ENCODE measurements at places on chromosomes 5 and 9.

DNA sequence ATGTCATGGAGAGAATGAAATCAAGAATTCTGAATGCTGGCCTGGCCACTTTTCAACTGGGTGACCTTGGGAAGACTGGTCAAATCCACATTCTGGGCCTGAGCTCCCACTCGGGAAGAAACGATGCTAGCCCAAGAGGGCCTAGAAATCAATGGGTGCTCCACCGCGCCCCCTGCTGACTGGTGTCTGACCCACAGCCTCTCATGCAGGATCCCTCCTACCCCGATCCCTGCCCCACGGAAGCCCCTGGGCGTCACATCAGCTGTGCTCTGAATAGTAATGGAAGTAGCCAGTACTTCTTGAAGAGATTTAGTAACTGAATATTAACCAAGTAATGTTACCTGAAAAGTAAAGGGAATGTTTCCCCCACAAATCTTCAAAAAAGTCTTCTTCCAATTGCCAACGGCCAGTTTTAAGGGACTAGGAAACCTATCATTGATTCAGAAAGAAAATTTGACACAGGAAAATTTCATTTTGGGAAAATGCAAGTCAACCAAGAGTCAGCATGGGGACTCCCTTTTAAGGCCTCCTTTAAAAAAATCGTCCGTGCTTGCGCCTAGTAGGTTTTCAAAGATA, 43.9 kb downstream of the CRB2 start:
- no peak for DNase-seq

GRCh38 chr9:127780126-127780885, 1.8 kb upstream of the SH2D3C start:
- no peak for DNase-seq

GRCh38 chr5:72459089-72459661, 48.0 kb downstream of the ZNF366 start:
- no peak for DNase-seq

- no peak for DNase-seq
Observed at GRCh38 chr9:4119778-4120554, 179.9 kb downstream of the GLIS3 start.

- no peak for DNase-seq
Observed at GRCh38 chr9:99948896-99949295, 42.4 kb downstream of the STX17 start.

DNA sequence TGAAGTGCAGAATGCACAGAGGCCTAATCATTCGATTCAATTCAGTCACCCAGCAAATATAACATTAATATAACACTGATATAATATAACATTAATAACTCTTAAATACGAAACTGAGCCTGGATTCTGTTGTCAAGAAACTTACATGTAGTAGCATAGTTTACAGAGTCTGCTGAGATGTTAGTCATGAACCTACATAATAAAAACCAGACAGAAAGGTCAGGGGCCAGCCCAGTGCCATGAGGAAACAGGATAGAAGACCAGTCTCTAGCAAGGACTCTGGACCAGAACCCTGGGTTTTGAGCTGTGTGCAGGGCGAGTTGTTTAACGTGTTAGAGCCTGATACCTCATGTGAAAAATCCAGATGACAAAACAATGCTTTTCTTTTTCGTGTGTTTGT, 234.7 kb downstream of the NR2F1-AS1 start:
- no peak for DNase-seq

DNA sequence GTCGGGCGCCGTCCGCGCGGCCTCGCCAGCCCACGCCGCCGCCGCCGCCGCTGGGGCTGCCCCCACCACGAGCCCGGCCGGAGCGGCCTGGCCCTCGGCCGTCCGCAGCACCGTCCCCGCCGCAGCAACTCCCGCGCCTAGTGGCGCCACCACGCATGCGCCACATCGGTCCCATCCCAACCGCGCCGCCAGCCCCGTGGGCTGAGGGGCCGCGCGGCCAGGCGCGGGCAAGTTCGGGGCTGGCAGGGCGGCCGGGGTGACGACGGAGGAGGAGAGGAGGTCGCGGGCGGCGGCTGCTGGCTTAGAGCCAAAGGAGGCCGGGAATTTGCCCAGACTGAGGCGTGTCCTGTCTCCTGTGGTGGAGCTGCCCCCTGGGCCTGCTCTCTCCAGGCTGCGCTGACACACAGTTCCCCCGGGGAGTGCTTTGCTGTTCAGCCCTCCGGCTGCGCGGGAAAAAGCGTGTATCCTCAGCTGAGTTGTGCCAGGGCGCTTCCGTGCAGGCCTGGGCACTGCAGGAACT, at the start of gene TUSC1:
TSS of gene TUSC1 (minus strand) at position 298 of the 520 bp plus-strand sequence. CDS start at position 166, 132 bp downstream.
- peak; percentile 63 for DNase-seq

- DNase-seq = no peak
Observed at GRCh38 chr5:128491291-128491690, 46.8 kb downstream of the FBN2 start.

- no peak for DNase-seq
Observed at GRCh38 chr9:108178318-108178717, 677.5 kb downstream of the ACTL7B start.

- peak; percentile 75 for DNase-seq
Observed at GRCh38 chr5:83473346-83474160, 2.0 kb downstream of the VCAN start.

DNA sequence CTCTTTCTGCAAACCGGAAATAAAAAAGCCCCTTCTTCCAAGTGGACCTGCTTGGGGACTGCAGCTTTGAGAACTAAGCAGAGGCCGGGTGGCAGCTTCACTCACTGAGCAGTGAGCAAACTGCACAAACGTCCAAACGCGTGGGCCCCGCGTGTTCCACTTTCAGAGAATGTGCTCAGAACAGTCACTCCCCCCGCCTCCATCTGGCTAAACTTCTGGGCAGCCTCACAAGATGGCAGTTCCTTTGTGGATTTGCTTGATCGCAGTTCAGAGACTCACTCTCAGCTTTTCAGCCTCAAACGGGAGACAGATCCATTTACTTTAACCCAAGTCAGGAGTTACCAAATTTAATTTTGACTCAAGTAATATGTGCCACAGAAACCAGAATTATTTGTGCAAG, 216.6 kb downstream of the TLE1 start:
- no peak for DNase-seq

DNA sequence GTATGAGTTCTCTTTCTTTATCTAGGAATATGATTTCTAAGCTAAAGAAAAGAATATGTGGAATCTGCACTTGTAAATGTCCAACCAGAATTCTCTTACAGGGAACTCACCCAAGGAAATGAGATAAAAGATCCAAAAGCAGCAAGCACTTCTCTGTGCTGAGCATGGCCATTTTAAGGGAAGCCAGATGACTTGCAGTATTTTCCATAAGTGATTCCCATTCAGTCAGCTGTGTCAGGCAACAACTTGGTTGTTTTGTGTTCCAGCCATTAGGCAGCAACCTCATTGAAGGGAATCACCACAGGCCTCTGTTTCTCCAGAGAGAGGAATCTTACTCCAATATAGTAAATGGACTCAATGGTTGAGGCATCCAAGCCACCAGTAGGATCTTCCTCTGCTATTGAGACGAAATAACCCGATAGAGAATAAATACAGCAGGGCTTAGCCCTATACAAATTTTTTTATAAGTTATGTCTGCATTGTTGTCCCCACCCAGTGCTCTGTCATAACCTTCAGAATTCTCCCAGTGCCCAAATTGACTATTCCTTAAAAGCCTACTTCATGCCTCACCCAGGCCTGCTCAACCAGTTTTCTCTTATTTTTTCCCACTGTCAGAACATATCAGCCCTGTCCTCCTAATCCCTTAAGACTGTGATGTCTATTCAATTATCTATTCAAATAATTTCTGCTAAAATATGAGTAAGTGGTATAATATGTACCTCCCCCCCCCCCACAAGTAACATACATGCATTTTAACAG, 236.6 kb downstream of the PJA2 start:
- no peak for DNase-seq

- DNase-seq = no peak
Observed at GRCh38 chr5:132470596-132470995, 20.0 kb downstream of the IRF1 start.

- DNase-seq = no peak
Observed at GRCh38 chr9:38682713-38683112, 37.2 kb downstream of the FAM240B start.

GRCh38 chr5:168073991-168074800, 217.2 kb upstream of the WWC1 start:
- no peak for DNase-seq

DNA sequence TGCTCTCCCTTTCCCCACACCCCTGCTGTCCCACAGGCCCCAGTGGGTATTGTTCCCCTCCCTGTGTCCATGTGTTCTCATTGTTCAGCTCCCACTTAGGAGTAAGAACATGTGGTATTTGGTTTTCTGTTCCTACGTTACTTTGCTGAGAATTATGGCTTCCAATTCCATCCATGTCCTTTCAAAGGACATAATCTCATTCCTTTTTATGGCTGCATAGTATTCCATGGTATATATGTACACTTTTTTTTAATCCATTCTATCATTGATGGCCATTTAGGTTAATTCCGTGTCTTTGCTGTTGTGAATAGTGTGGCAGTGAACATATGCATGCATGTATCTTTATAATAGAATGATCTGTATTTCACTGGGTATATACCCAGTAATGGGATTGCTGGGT, 25.6 kb downstream of the FER start:
- no peak for DNase-seq

DNA sequence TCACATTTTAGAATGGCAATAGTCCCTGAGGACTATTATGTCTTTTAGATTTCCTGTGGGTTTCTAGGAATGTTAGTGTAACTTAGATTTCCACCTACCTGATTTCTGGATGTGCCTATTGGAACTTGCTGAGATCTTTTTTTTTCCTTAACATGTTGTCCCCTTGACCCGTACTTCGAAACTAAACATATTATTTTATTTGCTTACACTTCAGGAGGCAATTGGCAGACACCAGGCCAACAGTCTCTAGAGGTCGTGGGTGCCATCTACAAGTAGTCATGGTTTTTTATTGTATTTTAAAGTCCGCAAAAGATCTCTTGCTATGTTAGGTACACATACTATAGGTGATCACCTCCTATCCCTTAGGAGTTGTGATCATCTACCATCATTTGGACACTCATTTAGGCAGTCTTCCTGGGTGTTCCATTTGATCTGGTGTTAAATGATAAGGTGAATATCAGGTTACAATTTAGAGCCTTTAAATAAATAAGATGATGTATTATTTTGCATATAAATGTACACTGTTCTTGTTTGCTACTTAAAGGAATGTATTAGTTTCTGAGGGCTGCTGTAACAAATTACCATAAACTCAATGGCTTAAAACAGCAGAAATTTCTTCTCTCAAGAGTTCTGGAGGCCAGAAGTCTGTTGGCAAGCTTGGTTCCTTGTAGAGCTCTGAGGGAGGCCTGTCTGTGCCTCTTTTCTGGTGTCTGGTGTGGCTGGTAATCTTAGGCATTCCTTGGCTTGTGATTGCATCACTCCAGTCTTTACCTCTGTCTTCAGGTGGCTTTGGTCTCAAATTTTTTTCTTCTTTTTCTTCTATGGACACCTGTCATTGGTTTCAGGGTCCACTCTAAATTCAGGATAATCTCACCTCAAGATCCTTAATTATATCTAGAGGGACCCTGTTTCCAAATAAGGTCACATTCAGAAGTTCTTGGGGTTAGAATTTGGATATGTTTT, 64.8 kb downstream of the ZCCHC7 start:
- DNase-seq = no peak

DNA sequence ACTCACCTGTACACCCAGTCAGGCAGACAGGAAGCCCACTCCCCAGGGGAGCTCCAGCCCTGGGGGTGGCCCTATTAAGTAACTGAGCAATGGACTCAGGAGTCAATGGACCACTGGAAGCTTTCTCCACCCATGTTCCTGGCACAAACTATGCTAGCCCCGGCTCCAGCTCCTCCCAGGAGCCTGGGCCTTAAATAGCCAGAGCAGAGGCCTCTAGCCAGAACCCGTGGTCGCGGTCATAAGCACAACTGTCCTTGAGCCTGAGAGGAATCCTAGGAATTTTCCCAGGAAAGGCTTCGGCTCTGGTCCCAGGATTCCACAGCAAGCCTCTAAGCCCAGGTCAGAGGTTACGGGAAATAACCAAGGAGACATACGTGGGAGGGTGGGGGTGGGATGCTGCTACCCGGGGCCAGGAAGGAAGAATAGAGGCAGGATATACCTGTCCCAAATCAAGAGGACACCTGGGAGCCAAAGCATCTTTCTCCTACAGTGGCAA, 5.5 kb downstream of the SEPTIN8 start:
- DNase-seq = peak; percentile 52

GRCh38 chr9:357560-357959, 142.9 kb downstream of the DOCK8 start:
- DNase-seq = no peak

GRCh38 chr9:69004836-69005235, 9.1 kb downstream of the PRKACG start:
- DNase-seq = no peak

GRCh38 chr5:65055938-65056337, 287.2 kb downstream of the CWC27 start:
- DNase-seq = no peak

- DNase-seq = no peak
Observed at GRCh38 chr5:58406394-58406793, 53.5 kb downstream of the PLK2 start.

DNA sequence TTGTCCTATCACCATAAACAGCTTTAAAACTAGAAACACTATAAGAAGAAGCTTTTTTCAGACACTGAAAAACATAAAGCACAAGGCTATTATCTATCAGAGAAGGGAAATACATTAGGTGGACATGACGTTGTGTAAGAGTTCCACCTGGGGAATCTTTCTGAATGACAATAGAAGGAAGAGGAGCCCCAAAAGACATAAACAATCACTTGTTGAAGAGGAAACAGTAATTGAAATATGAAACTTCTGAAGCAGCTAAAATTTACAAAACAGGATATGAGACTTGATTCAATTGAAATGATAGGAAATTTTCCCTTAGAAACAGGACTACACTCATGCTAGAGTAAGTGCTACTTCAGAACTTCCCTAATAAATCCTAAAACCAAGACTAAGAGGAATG, 933.6 kb downstream of the EFNA5 start:
- DNase-seq = no peak

DNA sequence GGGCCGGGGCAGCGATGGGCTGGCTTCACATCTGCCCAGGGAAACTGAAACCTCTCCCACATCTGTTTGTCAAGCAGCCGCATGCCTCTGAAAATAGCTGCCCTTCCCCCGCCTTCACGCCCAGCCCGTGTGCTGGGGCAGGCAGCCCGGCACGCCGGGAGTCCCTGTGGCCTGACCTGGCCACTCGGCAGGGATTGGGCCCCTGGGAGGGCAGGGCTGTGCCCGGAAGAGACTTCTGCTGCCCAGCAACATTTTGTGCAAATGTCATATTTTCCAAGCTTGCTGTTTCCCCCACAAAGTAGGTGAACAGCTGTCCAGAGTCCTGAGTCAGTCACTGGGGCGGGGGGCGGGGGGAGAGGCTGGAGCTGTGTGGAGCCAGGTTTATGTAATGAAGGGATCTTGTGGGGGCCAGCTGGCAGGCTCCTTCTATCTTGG, 8.2 kb downstream of the COL27A1 start:
- no peak for DNase-seq

- DNase-seq = no peak
Observed at GRCh38 chr9:20651939-20652338, 29.6 kb upstream of the MLLT3 start.

DNA sequence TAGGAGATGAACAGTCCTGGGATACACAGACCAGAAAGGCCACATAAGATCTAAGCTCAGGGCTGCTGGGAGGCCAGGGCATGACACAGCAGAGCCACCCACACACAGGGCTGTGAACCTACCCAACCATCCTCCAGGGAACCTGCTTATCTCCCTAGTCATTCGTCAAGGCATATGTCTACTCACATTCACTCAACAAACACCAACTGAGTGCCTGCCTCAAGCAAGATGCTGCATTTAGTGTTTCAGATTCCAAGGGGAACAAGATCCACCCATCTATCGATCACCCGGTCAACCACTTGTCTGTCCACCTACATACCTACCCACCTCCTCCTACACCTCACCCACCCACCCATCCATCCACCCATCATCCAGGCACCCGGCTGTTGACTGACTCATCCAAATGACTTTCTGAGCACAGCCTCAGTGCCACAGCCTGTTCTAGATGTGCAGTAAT, 1.9 kb downstream of the DPM2 start:
- no peak for DNase-seq
